ENCODE measurements at places on chromosomes 13 and 19. TPM values are rescaled to one million over a fixed set of nuclear protein-coding genes. Genes with fewer than 3 reads are reported as not detected.
A peak's percentile ranks its signal among the peaks of the same experiment; 100 is the strongest.

GRCh38 chr19:48154003-48154402, 16.1 kb downstream of the LIG1 start:
- no peak overlapping the region for H3K4me3 ChIP-seq
- no peaks in the 10 kb centered on the region for H3K27me3 ChIP-seq
- DNase-seq: no peak
- no peak overlapping the region for H3K27ac ChIP-seq

DNA sequence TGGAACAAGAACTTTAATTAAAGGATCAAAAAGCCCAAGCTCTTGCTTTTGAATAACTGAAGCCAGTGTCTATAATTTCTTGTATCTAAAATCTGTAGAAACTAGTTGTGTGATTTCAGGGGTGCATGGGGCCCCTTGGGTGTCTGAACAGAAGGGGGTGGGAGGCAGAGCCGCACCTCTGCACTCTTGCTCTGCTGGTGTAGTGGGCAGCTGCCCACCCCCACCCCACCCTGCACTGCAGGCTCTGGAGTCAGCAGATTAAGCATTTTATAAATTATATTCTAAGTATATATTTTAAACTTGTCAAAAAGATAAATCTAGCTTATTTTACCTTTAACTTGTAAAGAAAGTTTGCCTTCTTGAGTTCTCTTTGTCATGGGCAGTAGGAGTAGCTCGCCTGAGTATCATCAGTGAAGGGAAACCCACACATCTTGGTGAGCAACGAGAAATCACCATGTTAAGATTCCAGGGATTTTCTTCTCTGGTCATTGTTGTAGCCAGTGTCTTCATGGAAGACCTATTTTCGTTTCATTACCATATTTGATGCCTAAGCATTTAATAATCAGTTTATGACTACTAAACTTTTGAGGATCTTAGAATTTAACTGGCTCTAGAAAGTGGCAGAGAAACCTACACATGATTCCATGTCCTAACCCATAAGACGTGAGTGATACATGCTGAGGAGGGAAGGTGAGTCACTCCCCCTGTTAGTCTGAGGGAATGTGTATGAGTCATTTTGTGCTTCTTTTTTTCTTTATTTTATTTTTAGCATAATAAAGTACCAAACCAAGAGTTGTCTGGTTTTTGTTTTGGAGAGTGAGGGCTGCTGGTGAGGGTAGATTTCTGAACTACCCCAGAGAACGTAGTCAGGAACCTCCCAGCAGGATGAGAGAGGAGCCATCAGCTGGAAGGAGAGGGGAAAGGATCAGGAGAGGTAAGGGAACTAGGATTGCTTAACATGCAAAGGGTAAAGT, 7.7 kb downstream of the UBE2L5 start:
- peaks cover 12% of the 10 kb centered on the region for H3K4me1 ChIP-seq
- no peak overlapping the region for H3K27ac ChIP-seq

DNA sequence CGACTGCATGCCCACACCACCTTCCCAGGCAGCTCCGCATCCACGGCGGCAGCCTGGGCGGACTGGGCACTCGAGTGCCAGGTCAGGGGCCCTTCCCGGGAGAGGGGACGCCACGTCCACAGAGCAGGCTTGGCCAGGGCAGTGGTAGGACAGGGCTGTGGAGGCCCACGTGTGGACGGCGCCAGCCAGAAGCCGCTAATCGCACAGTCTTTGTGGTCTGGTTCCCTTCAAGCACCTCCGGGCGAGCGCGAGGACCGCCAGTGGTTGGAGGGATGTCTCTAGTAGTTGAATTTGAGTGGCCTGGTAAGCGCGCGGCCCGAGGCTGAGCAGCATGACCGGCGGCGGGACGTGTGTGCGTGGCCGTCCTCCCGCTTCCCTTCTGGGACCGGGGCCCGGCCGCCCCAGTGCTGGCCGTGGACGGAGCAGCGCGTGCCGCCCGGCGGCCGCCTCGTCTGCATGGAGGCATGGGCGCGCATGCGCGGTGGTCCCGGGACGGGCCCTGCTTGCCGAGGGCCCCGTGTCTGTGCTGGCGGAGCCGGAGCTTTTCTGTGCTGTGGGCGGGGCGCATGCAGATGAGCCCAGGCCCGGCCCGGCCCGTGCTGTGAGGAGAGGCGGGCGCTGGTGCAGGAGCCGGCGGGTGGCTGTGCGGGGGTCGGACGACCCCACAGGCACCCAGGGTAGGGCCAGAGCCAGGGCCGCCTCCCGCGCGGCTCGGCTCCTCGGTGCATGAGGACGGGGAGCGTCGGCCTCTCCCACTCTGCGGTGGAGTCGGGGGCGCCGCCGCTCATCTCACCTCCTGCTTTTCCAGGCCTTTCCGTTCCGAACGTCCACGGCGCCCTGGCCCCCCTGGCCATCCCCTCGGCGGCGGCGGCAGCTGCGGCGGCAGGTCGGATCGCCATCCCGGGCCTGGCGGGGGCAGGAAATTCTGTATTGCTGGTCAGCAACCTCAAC, 8.6 kb downstream of the PTBP1 start:
- no peaks in the 10 kb centered on the region for H3K27me3 ChIP-seq
- peaks cover 65% of the 10 kb centered on the region for H3K36me3 ChIP-seq
- no peak for DNase-seq
- peaks cover 13% of the 10 kb centered on the region for H3K4me1 ChIP-seq

DNA sequence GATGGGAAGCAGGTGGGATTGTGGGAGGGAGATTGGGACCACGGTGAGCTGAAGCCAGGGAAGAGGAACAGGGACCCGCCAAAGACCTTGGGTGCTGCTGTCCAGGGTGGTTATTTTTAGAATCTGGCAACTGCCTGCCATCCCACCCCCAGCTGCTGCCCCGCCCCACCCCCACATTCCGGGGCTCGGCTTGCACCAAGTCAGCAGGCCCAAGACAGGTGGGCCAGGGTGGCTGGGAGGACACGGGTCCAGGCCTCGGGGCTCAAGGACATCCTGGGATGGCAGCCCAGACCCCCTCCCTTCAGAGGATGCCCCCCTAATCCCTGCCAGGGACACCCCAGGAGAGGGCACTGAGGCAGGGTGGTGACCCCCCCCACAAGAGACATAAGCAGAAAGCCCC, 827 bp downstream of the CKM start:
- H3K27ac ChIP-seq: no peak overlapping the region
- no peak for DNase-seq
- peaks cover 18% of the 10 kb centered on the region for H3K27me3 ChIP-seq
- no peak overlapping the region for H3K4me3 ChIP-seq

DNA sequence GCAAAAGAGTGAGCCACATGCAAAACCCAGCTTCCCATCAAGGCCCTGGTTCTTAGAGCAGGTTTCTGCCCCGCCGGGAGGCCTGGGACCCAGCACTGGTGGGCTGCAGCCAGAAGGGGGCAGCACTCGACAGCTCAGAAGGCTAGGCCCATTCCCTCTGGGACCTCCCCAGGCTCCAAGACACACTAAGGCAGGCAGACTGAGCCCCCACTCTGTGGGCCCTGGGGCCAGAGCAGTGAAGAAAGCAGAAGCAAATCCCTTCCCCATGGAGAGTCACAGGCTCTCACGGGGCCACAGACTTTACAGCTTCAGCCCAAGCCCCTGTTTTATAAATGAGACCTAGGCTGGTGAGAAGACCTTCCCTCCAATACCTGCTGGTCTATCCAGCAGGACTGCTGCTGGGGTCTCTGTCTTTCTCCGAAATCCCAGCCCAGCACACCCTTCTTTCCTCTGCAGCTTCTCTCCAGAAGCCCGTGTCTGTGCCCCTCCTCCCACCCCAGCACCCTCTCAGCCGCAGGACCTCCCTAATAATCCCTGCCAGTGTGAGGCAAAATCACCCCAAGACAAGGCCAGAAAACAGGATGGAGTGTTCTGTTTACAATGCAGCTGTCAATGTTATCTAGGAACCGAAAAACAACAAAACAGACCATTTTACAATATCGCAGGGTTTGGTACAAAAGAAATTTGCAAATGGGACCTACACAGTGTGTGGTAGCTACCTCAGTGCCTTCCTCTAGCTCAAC, 109.3 kb downstream of the ABCC4 start:
- DNase-seq: peak; percentile 68
- no peaks in the 10 kb centered on the region for H3K27me3 ChIP-seq
- H3K4me1 ChIP-seq: peaks cover 5% of the 10 kb centered on the region
- no peak overlapping the region for H3K4me3 ChIP-seq

DNA sequence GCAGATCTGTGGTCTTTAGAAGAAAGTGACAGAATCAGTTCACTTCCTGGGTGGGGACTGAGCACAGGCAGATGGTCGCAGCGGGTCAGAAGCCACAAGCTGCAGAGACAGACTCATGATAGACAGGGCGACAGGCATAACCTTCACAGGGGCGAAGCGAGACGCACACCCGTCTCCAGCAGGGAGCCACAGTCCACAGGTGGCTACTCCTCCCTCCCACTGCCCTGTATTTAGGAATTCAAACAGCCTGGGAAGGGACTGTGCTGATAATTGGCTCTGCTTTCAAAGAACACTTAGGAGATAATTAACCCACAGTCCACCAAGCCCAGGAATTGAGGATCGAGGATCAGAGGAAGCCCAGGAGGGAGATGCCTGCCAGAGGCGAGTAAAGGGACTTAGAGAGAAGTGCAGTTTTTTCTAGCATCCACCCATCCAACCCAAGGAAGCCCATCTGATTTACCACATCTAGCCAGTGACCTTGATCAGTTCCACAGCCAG, 23.2 kb downstream of the RFX2 start:
- H3K27me3 ChIP-seq: no peaks in the 10 kb centered on the region
- H3K36me3 ChIP-seq: no peaks in the 10 kb centered on the region
- peak; percentile 37 for DNase-seq

DNA sequence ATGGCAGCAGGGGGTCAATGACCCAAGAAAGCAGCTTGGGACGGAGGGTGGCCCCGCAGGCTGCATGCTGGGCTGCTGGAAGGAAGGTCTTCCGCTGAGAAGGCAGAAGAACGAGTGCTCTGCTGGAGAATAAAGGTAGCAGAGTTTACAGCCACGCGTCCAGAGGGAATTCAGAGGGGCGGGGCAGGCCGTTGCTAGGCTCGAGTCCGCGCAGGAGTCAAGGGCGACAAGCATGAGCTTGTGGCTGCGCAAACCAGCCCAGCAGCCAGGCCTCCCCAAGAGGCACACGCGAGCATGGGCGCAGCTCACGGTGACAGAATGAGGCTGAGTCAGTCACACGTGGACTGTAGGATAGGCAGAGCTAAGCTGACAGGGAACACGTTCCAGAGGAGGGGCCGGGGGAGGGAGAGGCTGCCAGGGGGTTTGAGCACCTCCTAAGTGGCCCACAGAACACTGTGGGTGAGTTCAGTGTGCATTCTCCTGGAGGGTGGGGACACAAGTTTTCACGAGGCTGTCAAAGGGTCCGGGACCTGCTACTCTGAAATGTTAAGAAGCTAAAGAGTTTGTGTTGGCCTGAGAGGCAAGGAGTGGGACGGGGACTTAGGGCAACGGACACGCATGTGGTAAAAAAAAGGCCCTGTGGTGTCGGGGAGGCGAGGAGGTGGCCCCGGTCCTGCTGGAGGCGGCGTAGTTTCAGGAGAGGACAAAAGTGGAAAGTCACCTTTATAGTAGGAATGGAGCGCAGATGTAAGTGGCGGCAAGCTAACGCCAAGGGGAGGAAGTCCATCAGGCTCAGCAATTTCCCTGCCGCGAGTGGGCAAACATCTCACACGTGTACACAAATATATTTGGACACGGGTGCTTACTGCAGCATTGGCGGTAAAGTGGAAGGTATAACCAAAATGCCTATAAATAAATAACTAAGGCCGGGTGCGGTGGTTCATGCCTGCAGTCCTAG, 17.7 kb downstream of the RFX2 start:
- DNase-seq: no peak
- no peak overlapping the region for H3K4me3 ChIP-seq
- no peak overlapping the region for H3K27ac ChIP-seq
- no peaks in the 10 kb centered on the region for H3K27me3 ChIP-seq
- H3K4me1 ChIP-seq: peaks cover 12% of the 10 kb centered on the region

GRCh38 chr19:30063650-30064347, 121.8 kb downstream of the URI1 start:
- no peak for DNase-seq
- no peak overlapping the region for H3K4me3 ChIP-seq
- no peaks in the 10 kb centered on the region for H3K4me1 ChIP-seq
- H3K27me3 ChIP-seq: peaks cover 5% of the 10 kb centered on the region

- H3K4me1 ChIP-seq: peaks cover 6% of the 10 kb centered on the region
- DNase-seq: no peak
- H3K27me3 ChIP-seq: peaks cover 2% of the 10 kb centered on the region
- no peak overlapping the region for H3K27ac ChIP-seq
- H3K4me3 ChIP-seq: no peak overlapping the region
Measured at GRCh38 chr13:33751151-33751550, 66.8 kb upstream of the RFC3 start.

Gene ZNF534
- not detected for total RNA-seq

Gene C5AR2
- total RNA-seq: 0.30 TPM
